ENCODE measurements at places on chromosomes 3 and 15. TPM values are rescaled to one million over a fixed set of nuclear protein-coding genes. Genes with fewer than 3 reads are reported as not detected.

Gene DOCK3
- 0.51 TPM for total RNA-seq

Gene MUC13
- 0.58 TPM for total RNA-seq

Gene LRTM1
- total RNA-seq = not detected

Gene SCN5A
- total RNA-seq = 0.58 TPM

Gene PLIN1
- total RNA-seq = 1,691 TPM

Gene ACY1
- 35.1 TPM for total RNA-seq

Gene DNASE1L3
- total RNA-seq = 5.1 TPM

Gene MORC1
- total RNA-seq = not detected

Gene GOLGA6L7
- not detected for total RNA-seq

Gene A4GNT
- not detected for total RNA-seq

Gene CKMT1B
- total RNA-seq = 2.2 TPM

Gene GHSR
- not detected for total RNA-seq

Gene NR2E3
- not detected for total RNA-seq

Gene CLSTN2
- 44.1 TPM for total RNA-seq

Gene TGM4
- total RNA-seq = not detected

Gene TMEM45A
- 32.0 TPM for total RNA-seq

Gene ACKR2
- total RNA-seq = 5.6 TPM

Gene TMPRSS7
- total RNA-seq = not detected

Gene THBS1
- total RNA-seq = 4,139 TPM

Gene C3orf20
- 0.16 TPM for total RNA-seq

Gene POLR2H
- 51.7 TPM for total RNA-seq

Gene RPN1
- total RNA-seq = 208 TPM

Gene DAZL
- not detected for total RNA-seq

Gene DISP2
- total RNA-seq = 0.26 TPM

Gene CLCN2
- 3.8 TPM for total RNA-seq

Gene COLQ
- total RNA-seq = 0.74 TPM

Gene ECE2
- total RNA-seq = not detected

Measured in mesenteric fat pad (tissue), 1 donor.